ENCODE measurements at places on chromosomes 4 and X.

DNA sequence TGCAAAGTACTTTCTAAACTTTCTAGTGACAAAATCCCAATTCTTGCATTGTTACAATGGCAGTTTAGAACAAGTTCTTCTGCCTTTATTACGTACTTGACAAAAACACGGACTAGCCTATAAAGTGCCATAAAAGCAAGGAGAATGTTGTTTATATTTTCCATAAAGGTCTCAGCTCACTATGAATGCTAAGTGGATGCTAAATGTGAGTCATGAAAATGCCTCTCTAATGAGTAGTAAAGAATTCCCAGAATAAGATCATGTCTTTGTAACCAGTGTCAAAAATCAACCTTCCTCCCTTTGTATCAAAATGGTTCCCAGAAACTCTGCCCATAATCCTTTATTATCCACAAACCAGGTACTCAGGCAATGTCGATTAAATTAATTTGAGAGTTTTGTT is 539.8 kb upstream of the SLIT2 start:
- DNase-seq = no peak

GRCh38 chrX:78514852-78515251 is 144.3 kb downstream of the RTL3 start:
- DNase-seq = no peak

DNA sequence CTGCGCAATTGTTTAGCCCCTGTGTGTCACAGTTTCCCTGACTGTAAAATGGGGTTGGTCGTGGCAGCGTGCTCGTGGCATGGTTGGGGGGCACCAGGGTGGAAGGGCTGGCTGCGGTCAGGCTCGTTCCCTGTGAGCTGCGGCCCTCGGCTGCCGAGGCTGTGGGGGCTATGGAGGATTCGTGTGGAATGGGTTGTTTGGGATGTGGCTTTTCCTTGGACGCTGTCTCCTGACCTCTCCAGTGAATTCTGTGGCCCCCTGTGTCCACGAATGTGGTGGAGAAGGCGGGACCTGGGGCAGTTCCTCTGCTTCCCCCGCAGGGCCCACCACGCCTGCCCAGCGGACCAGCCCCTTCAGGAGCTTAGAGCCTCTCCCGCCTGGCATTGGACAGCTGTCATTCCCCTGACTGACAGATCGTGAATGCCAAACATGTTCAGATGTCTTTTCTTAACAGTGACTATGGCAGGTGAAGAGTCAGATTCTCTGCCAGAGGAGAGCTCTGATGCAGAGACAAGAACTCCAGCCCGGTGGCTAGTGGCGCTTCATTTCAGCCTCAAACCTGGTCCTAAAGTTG is 17.2 kb upstream of the HGFAC start:
- DNase-seq = no peak

DNA sequence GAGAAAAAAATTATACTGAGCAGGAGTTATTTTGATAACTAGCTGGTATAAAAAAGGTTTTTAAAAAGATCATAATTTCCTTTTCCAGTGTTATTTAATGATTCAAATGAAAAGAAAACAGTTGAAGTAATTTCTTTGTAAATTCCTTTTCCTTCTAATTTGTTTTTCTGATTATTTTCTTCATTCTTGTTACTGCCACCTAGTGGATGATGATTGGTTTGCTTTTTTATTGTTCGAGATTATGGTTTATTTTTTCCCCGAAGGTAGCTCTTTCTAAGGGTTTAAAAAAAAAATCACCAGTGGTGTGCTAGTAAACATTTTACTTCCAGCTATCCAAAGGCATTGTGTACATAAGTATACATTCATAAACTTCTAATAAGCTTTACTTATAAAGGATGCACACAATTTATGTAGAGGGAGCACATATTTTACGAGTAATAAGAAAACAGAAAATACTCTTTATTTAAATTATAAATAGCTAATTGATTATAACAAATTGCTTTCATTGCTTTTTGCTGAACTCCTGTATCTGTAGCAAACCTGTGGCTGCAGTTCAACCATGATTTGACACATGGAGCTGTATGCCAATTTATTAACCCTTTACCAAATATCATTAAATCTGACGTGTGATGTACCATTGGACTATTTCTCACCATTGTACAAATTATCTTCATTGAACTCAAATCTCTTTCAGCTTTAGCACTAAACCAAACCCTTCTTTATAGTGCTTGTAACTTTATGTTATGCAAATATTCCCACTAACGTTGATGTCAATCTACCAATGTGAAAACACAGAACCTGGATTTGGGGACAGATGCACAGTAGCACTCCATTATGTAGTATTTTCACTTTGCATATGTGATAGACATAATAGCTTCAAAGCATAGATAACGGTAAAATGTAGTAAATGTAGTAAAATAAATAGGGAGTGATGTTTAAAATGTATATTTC is 97.8 kb upstream of the ANK2 start:
- no peak for DNase-seq

DNA sequence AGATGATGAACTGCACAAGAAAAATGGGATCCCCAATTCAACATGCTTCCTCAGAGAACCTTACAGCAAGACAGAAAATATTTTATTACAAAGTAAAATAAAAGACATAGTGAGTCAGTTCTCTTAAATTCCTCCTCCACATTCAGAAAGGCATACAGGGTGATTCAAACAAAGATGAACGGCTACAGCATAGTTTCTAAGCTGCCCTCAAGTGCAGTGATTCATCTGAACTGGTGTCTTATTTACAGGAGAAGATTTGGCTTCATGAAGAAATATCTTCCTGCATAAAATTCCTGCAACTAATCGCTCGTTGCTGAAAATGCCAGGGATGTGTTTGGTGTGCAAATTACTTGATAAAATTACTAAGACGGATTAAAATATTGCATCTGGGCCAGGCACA is 103.6 kb downstream of the PRKX start:
- no peak for DNase-seq

GRCh38 chr4:187125062-187125461 is 401.4 kb upstream of the FAT1 start:
- no peak for DNase-seq

DNA sequence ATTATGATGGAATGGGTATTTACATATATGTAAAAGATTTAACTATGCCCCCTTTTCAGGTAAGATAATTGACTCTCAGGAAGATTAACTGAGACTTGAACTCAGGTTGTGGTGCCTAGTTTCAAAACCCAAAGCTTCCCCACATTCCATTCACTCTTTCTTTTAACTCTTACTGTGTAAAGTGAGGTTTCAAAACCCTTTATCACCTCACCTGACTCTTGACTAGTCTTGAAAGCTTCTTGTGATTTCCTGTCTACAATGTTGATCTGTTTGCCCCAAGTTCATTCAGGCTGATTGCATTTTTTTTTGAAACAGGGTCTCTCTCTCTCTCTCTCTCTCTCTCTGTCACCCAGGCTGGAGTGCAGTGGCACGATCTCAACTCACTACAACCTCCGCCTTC is 40.5 kb upstream of the RAPGEF2 start:
- no peak for DNase-seq

DNA sequence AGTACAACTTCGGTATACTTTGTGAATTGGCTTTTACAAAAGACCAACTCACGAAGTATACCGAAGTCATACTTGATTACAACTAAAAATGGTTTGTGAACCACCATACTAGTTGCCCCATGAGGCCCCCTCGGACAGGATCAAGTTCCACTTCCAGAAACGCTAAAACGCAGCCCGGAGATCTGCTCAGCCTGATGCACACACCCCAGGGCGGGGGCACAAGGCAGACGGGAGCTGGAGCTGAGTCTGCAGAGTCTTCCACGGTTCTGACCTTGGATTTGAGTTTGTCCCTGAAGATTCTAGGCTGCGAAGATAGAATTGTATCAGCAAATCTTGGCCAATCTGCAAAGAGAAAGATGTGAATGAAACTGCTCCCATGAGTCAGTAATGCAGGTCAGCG is 118.1 kb downstream of the SORCS2 start:
- DNase-seq = no peak

DNA sequence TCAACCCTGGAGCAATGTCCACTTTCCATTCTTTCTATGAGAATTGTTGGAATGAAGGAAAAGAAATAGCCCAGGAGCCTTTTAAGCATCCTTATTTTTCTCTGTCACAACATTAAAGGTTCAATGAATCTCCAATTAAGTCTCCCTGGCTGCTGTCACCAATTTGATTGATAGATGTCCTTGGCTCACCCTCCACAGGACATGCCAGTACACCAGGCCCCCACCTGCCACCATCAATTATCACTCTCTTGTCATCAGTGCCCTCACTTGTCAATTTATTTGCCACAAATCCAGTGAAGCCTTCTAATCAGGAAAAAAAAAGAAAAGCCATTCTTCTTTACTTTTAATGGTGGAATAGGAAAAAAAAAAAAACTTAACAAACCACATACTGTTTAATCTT is 453.6 kb downstream of the CENPC start:
- DNase-seq = no peak

DNA sequence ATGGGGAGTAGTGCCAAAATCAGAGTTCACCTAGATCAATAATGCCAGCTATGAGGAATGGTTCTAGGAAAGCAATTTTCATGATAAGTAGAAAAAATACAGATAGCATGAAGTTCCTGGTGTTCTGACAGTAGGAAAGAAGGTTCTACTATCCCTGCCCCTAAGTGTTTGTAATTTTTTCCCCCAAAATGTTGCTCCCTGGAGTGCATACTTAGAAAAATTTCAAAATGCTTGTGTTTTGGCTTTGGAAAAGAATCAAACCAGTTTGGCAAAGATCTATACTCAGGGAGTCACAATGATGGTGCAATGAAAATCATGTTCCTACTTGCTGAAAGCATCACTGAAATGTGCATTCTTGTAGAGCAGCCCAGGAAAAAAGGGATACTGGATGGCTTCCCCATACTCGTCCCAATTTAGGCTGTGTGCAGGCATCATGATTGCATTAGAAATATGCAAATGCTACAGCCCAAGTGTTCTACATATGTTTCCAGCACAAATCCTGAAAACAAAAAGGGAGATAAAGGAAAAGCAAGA is 74.7 kb downstream of the LPAR4 start:
- no peak for DNase-seq

- no peak for DNase-seq
These were observed 73.5 kb upstream of the SRD5A3 start for GRCh38 chr4:55272589-55272988.

DNA sequence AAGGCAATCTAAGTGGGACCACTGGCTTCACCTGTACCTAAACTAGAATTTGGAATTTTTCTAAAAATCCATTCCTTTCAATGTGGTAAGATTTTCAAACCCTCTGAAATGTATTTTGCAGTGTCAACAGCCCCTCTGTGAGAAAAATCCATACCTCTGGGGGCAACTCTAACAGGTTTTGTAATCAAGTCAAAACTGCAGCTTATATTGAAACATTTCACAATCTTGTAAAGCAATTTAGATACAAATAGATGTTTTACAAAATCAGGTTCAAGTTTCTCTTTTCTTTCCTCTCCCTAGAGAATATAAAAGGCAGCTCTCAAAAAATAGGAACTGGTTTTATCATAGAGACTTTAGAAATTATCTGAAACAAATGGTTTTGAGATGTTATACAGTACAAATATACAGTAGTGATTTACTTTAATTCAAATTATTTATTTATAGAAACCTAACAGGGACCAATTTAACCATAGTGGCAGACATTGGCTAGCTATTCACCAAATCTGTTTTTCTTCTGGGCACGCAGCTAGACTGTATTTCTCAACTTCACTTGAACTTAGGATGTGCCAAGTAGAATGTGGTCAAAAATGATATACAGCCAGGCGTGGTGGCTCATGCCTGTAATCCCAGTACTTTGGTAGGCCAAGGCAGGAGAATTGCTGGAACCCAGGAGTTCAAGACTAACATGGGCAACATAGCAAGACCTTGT is 36.3 kb upstream of the SPINK2 start:
- no peak for DNase-seq

GRCh38 chr4:86508436-86508835 is 85.7 kb upstream of the PTPN13 start:
- no peak for DNase-seq

DNA sequence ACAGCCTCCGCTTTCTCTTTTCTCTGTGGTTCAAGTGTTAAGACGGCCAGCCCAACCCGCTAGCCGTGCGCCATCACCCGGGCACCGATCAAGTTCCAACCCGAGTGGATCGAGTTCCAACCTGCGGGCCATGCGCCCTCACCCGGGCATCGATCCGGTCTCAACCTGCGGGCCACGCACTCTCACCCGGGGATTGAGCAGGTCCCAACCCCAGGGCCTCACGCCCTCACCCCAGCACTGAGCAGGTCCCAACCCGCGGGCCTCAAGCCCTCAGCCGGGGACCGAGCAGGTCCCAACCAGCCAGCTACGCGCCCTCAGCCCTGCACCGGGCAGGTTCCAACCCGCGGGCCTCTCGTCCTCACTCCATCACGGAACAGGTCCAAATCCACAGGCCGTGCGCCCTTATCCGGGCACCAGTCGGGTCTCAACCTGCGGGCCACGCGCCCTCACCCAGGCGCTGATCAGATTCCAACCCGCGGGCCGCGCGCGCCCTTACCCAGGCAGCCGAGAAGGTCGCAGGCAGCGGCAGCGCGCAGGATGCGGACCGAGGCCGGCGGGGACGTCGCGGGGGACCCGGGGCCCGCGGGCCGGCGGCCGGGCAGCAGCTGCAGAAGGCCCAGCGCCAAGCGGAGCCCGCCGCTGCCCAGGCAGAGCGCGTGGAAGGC is 443 bp downstream of the GPR143 start:
- no peak for DNase-seq

DNA sequence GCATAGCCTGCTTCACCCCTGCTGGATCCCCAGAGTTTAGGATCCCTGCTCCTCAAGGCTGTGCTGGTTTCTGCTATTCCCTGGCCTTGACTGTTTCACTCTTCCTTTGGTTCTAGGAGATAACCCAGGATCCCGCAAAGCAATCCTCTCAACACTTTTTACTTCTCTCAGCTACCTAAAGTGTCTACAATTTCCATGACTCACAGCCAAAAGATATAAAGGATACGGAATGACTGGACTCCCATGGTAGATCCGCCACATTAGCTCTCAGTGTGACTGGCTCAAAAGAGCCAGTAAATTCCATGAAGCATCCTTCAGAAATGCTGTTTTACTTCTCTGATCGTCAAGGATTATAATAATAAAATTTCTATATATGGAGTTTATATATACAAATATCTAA is 66.3 kb upstream of the TMEM164 start:
- DNase-seq = no peak

- DNase-seq = no peak
These were observed 321.3 kb upstream of the CPXCR1 start for GRCh38 chrX:88425739-88426138.

- no peak for DNase-seq
These were observed 87.4 kb downstream of the KIT start for GRCh38 chr4:54745031-54745770.

DNA sequence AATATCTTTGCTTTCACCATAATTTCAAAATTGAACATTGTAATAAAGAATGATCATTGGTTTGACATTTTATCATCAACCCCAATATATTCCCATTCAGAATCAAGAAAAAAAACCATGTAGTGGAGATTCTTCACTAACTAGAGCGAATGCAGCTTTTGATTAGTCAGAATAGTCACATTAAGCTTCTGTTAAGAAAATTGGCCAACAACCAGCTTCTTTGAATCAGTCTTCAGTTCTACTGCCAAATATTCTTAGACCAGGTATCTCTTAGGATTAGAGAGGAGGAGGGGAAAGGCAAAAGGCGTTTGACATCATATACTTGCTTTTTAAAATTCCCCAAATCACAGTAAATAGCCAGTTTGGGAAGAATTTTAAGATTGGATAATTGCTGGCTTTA is 22.2 kb upstream of the TBC1D8B start:
- no peak for DNase-seq

- no peak for DNase-seq
These were observed 306.5 kb upstream of the LDB2 start for GRCh38 chr4:17204908-17205307.
